Left ventricle myocardium superior (tissue), 1 donor: ENCODE measurements at places on chromosomes 7 and 10. TPM values are rescaled to one million over a fixed set of nuclear protein-coding genes. Genes with fewer than 3 reads are reported as not detected.

GRCh38 chr7:128453836-128454804 lies 1.6 kb upstream of the HILPDA start:
- DNase-seq, result peak; percentile 91

GRCh38 chr10:7334642-7334964 lies 76.2 kb downstream of the SFMBT2 start:
- no peak for DNase-seq

DNA sequence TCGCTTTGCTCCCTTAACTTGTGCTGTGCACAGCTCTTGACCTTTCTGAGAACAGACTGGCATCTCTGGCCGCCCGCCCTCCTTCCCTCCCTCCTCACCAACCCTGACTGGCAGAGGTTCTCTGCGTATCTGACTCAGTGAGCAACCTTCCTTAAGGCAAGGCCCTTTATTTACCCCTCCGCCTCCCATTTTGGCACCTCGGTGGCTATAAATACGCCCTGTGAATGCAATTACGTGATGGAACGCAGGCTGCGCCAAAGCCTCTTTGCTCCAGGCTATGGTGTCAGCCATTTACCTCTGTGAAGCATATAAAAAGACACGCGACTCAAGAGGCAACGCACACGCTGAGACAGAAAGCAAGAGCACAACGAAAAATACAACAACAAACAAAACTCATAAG lies 764.3 kb downstream of the SUGCT start:
- no peak for DNase-seq

DNA sequence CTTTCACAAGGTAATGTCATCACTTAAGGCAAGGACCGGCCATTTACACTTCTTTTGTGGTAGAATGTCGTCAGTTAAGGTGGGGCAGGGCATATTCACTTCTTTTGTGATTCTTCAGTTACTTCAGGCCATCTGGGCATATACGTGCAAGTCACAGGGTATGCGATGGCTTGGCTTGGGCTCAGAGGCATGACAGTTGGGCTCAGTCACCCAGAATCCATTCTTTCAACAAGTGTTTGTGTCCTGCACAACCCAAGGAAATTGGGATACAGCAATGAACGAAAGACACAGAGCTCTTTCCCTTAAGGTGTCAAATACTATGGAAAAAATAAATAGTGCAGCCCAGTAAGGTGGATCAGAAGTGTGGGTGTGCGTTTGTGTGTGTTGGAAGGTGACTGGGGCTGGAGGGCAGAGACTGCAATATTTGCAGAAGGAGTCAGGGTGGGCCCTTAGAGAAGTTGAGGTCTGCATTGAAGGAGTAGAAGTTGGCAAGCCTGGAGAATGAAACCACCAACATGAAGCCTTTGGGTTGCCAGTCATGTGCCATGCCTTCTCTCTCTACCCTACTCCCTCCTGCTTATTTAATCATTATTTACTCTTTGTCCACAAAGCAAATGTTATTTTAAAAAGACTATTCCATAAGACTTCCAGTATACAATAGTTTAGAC lies 222.8 kb upstream of the PRKCQ start:
- no peak for DNase-seq

DNA sequence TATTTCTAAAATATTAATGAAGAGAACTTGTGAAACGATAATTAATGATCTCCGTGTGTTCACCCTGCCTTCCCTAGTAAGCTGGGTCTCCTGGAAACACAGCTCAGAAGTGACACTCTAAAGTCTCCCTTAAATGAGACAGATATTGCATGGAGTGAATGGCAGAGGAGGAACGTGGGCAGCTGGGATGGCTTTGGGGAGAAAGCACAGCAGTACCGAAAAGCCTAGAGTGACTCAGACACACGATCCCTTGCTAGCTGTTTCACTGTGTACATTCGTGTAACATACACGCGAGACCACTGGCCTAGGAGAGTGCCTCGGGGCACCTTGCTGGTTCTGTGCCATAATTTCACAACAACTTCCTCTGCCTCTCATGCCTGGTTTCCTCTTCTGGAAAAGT lies 199.9 kb upstream of the TCERG1L start:
- DNase-seq, result no peak

DNA sequence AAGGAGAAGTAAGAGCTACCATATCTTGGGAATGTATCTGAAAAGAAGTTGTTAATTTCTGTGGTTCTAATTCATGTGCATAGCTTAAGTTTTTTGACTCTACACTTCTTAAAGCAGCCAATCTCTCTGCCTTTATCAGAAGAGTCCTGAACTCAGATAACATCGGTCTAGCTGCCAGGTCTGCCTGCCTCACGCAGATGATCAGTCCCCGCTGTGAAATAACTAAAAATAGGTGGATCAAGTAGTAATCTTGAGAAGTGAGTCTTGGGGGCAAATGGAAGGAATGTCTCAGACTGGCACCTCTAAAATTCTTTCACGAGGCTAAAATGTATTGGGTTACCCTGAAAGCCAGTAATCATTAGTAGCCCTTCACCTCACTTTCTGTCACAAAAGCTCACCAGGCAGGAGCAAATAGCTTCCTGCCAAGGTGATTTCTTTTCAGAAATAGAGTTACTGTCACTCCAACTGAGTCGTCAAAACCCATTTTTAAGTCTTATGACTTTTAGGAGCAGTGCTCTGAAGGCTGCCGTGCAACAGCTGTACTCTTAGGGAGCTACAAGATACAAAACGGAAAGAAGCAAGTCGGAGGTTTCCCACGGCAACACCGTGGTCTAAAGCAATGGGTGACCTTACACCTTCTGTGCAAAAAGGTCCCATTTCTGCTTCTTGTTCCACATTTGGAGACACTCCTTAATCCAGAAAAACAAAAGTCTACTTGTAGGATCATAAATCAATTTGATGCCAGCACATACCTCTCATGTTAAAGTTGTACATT lies 85.2 kb downstream of the ABCB5 start:
- DNase-seq, result no peak

DNA sequence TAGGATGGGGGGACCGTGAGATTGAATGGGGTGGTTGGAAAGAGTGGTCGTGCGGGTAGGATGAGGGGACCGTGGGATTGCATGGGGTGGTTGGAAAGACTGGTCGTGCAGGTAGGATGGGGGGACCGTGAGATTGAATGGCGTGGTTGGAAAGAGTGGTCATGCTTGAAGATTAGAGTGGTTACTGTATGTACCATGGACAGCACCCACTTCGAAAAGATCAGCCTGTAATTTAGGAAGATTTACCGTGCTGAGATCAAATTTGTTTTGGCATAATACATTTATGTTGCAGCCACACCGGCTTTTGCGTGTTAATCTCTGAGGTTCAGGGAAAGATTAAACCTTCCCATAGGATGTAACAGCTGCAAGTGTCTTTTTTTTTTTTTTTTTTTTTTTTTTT lies 495.2 kb upstream of the ADARB2 start:
- DNase-seq, result no peak

Gene TMEM196
- total RNA-seq, result not detected

Gene C10orf90
- total RNA-seq, result not detected

Gene NPC1L1
- total RNA-seq, result not detected

Gene LIPM
- total RNA-seq, result not detected

Gene HGF
- 2.4 TPM for total RNA-seq
